ENCODE measurements at places on chromosomes 5 and 9. TPM values are rescaled to one million over a fixed set of nuclear protein-coding genes. Genes with fewer than 3 reads are reported as not detected.

- no peak for DNase-seq
Observed at GRCh38 chr5:119385536-119386128, 29.8 kb downstream of the TNFAIP8 start.

GRCh38 chr9:136353757-136354488 lies 9.6 kb downstream of the DNLZ start:
- no peak for DNase-seq

DNA sequence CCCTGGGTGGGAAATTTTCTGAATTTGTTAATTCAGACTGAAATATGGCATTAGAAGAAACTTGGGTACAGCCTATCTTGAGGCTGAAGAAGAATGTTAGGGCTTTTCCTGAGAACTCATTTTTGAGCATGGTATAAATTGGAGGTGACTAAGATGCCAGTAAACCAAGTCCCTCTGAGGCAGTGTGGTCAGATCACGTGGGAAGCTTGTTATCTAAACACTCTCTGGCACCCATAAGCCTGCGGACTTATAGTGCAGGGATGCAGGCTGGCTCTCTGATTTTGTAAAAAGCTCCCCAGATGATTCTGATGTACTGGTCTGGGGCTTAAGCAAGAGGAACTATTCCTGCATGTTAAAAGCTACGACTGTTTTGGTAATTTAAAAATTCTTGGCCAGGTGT lies 34.3 kb downstream of the MTMR12 start:
- no peak for DNase-seq

- peak; percentile 88 for DNase-seq
Observed at GRCh38 chr5:76689321-76690036, 26.4 kb upstream of the F2R start.

DNA sequence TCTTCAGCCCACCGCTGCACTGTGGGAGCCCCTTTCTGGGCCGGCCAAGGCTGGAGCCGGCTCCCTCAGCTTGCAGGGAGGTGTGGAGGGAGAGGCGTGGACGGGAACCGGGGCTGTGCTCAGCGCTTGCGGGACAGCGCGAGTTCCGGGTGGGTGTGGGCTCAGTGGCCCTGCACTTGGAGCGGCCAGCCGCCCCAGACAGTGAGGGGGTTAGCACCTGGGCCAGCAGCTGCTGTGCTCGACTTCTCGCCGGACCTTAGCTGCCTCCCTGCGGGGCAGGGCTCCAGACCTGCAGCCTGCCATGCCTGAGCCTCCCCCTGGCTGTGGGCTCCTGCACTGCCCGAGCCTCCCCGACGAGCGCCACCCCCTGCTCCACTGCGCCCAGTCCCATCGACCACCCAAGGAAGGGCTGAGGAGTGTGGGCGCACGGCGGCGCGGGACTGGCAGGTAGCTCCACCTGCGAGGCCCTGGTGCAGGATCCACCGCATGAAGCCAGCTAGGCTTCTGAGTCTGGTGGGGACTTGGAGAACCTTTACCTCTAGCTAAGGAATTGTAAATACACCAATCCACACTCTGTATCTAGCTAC lies 92.9 kb upstream of the MAST4 start:
- DNase-seq = no peak

DNA sequence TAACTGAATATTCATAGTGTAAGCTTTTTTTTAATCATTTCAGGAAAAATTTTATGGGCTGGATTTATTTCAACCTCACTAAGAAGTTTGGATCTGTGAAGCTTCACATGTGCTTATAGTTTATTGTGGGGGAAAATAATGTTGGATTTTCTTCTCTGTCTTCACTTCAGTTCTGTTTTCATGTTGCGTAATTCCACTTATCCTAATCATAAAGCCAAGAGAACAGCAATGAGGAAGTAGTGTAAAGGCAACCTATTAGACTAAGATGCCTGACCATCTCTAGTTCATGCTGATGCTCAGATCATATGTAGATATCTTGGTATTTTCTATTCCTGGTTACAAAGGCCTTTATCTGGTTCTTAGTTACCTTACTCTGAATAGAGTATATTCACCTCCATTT lies 50.0 kb downstream of the CD180 start:
- no peak for DNase-seq

GRCh38 chr9:27429436-27429835 lies 94.7 kb upstream of the IFNK start:
- no peak for DNase-seq

The F2RL2 gene
- 14.0 TPM for total RNA-seq

Measured in A673 (cell line).